Aorta (tissue), 5 donors: ENCODE measurements at places on chromosomes 1 and 21. TPM values are rescaled to one million over a fixed set of nuclear protein-coding genes. Genes with fewer than 3 reads are reported as not detected.
A peak's percentile ranks its signal among the peaks of the same experiment; 100 is the strongest.

Gene SPRR2B
- not detected for total RNA-seq

DNA sequence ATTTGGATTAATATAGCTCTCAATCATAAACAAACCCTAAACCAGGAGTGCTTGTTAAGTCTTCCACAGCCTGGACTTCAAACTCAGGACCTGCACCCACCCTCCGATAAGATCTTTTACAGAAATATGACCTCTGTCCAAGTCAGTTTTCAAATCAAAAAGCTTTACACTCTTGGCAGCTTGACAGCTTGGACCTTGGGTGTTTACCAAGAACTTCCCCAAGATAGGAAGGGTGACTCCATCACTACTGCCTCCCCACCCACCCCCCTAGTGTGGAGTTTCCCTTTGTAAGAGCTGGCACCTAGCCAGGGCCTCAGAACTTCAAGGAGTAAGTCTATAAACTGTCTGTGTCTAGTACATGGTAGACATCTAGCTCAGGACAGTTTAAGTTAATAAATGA, 9.6 kb downstream of the BCAR3 start:
- H3K36me3 ChIP-seq: no peaks in the 10 kb centered on the region
- no peak overlapping the region for H3K27ac ChIP-seq
- no peaks in the 10 kb centered on the region for H3K27me3 ChIP-seq
- H3K4me3 ChIP-seq: no peak overlapping the region
- DNase-seq: peak; percentile 86

GRCh38 chr1:168774241-168774640, 45.2 kb upstream of the DPT start:
- H3K27ac ChIP-seq: no peak overlapping the region
- H3K4me3 ChIP-seq: no peak overlapping the region
- H3K4me1 ChIP-seq: no peaks in the 10 kb centered on the region
- no peaks in the 10 kb centered on the region for H3K27me3 ChIP-seq

DNA sequence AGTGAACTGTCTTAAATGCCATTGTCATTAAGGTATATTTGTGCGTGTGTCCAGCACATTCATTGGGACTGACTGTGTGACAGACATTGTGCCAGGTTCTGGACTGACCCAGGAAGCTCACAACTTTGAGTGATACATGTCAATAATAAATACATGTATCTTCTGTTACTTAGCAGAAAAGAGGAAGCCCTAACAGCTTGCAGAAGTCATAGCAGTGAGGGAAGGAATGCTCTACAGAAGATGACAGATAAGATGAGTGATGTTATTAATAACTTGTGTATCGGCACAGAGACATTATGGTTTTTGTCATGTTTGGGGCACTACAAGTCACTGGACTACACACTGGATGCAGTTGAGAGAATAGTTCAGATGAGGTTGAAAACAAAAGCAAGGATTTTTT, 1.2 kb upstream of the SRSF11 start:
- DNase-seq: no peak

- no peaks in the 10 kb centered on the region for H3K4me1 ChIP-seq
- H3K4me3 ChIP-seq: no peak overlapping the region
- no peak for DNase-seq
- no peaks in the 10 kb centered on the region for H3K27me3 ChIP-seq
- no peaks in the 10 kb centered on the region for H3K36me3 ChIP-seq
- no peak overlapping the region for H3K27ac ChIP-seq
Measured at GRCh38 chr1:64437453-64437852, 32.5 kb upstream of the CACHD1 start.

DNA sequence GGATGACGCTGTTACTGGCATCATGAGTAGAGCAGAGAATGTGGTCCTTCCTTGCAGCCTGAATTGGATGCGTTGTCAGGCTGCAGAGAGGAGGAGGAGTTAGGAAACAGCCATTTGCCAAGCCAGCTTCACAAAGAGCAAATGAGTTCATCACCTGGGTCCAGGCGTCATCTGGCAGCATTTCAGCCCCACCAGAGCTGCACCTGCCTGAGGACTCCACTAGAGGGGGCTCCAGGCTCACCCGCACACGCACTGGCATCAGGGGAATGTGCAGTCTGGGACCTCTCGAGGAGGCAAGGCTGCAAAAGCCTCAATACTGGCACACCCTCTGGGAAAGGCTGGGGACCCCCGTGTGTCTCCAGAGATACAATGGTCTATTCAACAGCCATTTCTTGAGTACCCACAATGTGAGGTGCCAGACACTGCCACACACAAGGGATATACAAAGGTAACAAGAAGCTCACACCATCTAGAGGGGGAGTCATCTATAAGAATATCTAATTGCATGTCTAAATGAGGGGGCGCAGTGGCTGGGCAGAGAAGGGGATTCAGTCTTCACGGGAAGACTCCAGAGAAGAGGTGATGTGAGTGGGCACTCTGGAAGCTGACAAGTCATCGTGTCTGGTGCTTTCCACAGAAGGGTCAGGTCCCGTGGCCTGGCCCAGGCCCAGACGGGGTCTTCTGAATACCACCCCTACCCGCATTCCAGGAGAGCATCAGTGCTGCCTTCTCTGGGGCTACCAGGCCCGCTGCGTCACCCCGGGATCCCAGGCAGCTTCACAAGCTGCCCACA, 53.5 kb upstream of the CNTN2 start:
- H3K27me3 ChIP-seq: no peaks in the 10 kb centered on the region
- H3K4me1 ChIP-seq: no peaks in the 10 kb centered on the region
- no peak for DNase-seq
- no peaks in the 10 kb centered on the region for H3K36me3 ChIP-seq
- H3K4me3 ChIP-seq: no peak overlapping the region
- H3K27ac ChIP-seq: no peak overlapping the region
